KBM-7 (cell line): ENCODE measurements at places on chromosomes 4 and X.

GRCh38 chr4:185304944-185305690 is 90.6 kb downstream of the LRP2BP start:
- DNase-seq: peak; percentile 55

- DNase-seq: no peak
Observed at GRCh38 chr4:10079912-10080588, 36.5 kb downstream of the WDR1 start.

DNA sequence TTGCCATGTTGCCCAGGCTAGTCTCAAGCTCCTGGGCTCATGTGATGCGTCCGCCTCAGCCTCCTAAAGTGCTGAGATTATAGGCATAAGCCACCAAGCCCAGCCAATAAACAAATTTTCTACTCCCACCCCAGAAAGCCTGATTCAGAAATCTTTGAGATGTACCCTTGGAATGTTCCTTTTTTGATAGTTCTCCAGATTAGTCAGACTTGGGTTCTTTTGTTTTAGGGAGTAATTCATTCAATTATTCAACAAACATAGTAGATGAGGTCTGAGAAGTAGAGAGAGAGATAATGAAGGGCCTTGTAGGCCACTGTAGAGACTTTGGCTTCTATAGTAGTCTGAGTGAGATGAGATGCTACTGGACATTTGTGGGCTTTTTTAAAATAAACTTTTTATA is 27.8 kb downstream of the RP2 start:
- DNase-seq: no peak

DNA sequence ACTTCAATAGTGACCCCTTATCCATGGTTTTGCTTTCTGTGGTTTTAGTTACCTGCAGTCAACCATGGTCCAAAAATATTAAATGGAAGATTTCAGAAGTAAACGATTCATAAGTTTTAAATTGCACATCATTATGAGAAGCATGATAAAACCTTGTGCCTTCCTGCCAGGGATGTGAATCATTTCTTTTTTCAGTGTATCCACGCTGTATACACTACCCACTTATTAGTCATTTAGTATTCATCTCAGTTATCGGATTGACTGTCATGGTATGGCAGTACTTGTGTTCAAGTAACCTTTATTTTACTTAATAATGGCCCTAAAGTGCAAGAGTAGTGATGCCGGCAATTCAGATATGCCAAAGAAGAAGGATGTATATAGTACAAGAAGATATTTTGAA is 37.7 kb upstream of the TASL start:
- no peak for DNase-seq

- DNase-seq: no peak
Observed at GRCh38 chr4:122146652-122147051, 5.5 kb upstream of the BLTP1 start.

DNA sequence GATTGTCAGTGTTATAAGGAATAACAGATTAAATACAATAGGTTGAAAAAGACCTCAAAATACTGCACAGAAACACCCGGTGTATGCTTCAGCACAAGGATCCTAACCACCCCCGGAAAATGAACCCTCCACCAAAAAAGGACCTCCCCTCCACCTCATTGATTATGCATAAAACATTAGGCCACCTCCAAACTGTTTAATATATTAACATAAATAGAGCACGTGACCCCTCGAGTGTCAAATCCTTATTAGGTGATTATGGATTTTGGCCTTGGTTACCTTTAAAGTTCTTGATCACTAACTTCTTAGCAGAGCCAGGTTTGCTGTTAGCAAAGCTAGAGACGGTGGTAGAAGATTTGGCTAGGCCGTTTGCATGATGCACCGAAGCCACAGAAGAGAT is 958 bp downstream of the CUL4B start:
- DNase-seq: peak; percentile 15

DNA sequence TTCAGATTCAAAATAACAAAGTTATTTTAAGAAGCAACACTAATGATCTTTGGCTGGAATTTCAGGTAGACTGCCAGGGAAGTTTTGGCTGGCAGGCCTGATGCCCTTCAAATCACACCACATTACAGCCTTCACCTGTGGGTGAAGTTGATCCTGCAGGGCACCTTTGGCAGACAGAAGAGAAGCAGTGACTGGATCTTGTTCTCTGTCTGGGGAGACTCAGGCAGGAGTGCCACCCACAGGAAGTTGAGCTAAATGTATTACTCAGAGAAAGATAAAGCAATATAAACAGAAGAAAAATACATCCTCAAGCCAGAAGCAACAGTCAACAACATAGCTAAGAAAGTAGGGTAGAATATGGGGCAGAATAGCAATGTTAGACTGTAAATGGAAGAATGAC is 12.8 kb upstream of the CFAP299 start:
- peak; percentile 5 for DNase-seq

- DNase-seq: no peak
Observed at GRCh38 chr4:38818441-38818976, 13.9 kb upstream of the TLR1 start.
